ENCODE measurements at places on chromosomes 5 and 9.

- no peak for DNase-seq
Measured at GRCh38 chr9:106769331-106769730, 93.6 kb upstream of the ZNF462 start.

DNA sequence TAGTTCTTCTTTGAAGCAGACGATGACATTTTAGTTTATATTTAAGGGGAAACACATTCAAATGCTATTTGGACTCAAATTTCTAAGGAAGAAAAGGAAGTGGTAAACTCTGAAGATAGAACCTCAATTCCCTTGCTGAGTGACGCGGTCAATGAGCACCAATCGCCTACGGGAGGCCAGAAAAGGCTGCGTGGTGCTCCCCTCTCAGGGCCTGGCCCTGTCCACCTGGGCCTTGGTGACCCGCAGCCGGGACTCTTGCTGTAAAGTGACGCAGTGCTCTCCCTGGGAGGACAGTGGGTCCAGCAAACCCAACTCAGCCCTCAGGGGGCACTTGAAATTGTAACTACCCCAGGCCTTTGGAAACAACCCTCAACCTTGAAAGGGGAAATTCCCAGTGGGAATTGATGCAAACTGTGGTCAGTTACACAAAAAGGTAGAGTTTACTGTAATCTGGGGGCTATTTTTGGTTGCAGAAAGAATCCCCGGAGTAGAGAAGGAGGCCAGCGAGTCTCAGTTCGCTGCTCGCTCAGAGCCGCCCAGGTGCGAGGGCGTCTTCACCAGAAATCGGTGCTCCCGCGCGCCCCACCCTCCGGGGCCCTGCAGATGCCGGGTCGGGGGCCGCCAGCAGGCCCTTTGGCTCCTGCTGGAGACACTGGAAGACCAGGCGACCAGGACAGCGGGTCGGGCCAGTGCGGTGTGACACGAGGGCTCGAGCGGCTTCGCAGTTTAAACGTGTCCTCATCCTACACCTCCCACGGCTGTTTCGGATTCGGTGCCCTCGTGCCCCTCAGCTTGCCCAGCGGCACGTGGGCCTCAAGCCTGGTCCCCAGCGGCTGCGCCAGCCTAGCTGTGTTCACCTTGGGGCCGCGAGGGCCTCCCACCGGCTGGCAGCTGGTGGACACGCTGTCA is 1.4 kb upstream of the ANKRD33B start:
- no peak for DNase-seq

GRCh38 chr5:124262991-124263571 is 483.4 kb downstream of the ZNF608 start:
- no peak for DNase-seq

- no peak for DNase-seq
Measured at GRCh38 chr9:36677611-36678010, 104.9 kb downstream of the MELK start.
